Renal cortical epithelial cell (primary cell): ENCODE measurements at places on chromosomes 7 and 10. TPM values are rescaled to one million over a fixed set of nuclear protein-coding genes. Genes with fewer than 3 reads are reported as not detected.

DNA sequence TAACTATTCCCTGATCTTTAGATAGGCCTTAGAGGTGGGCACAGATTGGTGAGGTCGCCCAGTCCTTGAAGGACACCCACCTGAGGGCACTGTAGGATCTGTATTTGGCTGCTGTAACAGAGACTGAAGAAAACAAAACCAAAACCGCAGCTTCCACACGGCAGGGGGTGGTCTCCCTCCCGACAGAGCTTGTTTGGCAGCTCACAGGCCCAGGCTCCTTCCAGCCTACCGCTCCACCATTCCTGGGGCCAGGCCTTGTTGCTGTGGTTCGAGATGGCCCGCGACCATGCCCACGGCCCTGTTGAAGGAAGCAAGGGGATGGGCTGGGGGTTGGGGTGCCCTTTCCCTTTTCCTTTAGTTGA is 30.4 kb downstream of the ZNF783 start:
- no peak for DNase-seq

ZNF365 gene
- total RNA-seq: 6.7 and 8.2 TPM in 2 replicates

DNA sequence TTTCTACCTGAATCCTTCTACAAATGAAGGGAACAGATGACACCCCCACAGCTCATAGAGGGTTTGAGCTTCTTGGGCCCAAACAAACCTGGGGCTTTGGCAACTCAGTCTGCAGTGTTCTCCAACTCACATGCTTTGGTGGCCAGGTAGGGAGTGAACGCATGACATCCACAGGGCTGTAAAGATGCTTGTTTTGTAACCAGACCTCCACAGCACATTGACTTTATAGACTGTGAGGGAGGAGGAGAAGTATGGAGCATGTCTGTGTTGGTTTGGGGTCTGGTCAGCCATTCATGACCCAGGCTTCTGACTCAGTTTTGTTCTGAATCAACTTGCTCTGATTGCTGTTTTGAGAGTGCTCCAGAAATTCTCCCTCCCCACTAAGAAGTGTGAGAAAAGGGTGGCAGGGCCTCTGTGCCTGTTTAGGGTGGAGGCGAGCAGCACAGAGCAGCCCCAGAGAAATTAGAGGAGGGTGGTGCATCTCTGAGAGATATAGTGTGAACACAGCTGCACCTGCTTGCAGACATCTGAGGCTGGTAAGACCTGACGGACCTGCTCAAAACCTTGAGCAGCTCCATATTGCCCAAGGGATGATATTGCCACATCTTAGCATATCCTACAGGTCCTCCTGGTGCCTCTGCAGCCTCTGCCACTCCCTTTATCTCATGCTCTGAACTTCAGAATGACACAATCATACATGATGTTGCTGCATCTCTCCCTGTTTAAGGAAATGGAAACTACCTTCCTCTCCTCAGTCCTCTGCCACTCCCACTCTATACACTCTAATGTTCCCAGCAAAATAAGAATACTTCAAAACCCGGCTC is 287.7 kb downstream of the ABCA13 start:
- DNase-seq: no peak

GRCh38 chr7:157576415-157576814 is 239.6 kb downstream of the DNAJB6 start:
- no peak for DNase-seq

MYO1G gene
- not detected in 2 replicates for total RNA-seq

CROT gene
- total RNA-seq: 17.0 and 34.1 TPM in 2 replicates

DNA sequence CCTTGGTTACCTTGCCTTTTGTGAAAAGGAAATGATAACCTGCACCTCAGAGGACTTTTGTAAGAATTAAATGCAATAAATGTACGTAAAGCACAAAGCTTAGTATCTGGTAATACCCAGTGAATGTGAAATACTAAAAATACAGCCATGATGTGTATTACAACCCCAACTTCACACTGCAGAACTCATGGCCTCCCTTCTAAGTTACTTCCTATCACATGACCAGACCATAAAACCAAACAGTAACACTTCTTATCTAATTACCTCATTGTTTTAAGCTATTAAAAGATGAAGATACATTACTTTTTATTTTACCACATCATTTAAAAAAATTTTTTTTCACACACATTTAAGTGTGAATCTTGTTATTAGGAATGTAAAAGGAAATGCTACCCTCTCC is 29.0 kb downstream of the VPS41 start:
- DNase-seq: no peak

PCBD1 gene
- 59.2 and 77.8 TPM in 2 replicates for total RNA-seq

TUBAL3 gene
- 0.35 and 1.7 TPM in 2 replicates for total RNA-seq

SFRP4 gene
- total RNA-seq: 1.0 and 2.4 TPM in 2 replicates

MACROH2A2 gene
- total RNA-seq: 21.4 and 28.0 TPM in 2 replicates

GRCh38 chr7:97005183-97006054 is at the start of gene DLX6:
DLX6 (plus strand) TSS chr7:97005553; CDS start chr7:97005978, 425 bp downstream.
- no peak for DNase-seq

- no peak for DNase-seq
Measured at GRCh38 chr7:11507929-11508328, 324.1 kb downstream of the THSD7A start.

DNA sequence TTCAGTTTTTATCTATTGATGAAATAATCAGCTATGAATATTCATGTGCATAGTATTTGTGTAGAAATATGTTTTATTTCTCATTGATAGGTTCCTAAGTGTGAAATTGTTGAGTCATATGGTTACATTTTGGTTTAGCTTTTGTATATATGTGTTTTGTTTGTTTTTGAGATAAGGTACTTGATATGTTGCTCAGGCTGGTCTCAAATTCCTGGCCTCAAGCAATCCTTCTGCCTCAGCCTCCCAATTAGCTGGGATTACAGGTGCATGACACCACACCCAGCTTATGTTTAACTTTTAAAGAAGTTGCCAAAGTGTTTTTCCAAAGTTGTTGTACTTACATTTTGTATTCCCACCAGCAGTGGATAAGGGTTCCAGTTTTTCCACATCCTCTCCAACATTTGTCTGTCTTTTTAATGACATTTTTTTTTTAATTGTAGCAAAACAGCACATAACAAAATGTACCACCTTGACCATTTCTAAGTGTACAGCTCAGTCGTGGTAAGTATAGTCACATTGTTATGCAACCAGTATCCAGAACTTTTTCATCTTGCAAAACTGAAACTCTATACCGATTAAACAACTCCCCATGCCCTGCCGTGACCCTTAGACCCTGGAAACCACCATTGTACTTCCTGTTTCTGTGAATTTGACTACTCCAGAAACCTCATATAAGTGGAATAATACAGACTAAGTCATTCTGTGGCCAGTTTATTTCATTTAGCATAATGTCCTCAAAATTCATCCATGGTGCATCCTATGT is 12.6 kb upstream of the UBE2D1 start:
- DNase-seq: peak; percentile 26

DNA sequence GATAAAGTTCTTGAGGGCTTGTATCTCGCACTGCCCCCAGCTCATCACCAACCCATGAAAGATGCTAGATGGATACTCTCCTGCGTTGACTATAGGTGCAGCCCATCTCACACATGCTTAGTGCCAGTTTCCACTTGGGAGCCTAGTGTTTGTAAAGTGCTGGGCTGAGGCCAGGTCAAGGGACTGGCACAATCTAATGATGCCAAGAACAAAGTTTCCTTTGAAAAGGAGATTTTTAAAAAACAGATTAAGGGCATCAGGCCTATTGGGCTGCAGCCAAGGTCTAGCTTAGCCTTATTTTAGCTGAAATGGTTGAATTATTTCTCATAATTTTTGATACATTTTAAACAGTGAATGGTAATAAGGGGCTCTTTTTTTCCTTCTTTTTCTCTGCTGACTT is 259.0 kb downstream of the ADRA2A start:
- no peak for DNase-seq

AKR1C8 gene
- 0.05 TPM in 1 of 2 replicates, not detected in the other for total RNA-seq

DNA sequence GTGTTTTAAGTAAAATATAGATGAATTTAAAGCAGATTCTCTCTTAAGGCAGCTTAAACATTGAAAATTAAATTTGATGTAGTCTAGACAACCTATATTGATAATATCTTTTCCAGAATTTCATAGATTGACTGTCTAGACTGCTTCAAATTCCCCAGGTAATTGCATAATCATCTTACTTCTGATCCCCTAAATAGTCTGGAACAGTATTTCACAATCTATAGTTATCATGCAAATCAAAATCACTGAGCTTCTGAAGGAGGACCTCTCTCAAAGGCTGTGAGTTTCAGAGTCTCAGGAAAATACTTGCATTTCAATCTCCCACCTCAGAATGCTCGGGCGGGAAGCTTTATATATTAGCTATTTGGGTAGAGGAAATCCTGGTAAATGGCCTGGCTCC is 87.3 kb downstream of the SEMA3A start:
- no peak for DNase-seq

GRCh38 chr7:18497082-18497481 is 1.5 kb downstream of the HDAC9 start:
- DNase-seq: no peak

DNA sequence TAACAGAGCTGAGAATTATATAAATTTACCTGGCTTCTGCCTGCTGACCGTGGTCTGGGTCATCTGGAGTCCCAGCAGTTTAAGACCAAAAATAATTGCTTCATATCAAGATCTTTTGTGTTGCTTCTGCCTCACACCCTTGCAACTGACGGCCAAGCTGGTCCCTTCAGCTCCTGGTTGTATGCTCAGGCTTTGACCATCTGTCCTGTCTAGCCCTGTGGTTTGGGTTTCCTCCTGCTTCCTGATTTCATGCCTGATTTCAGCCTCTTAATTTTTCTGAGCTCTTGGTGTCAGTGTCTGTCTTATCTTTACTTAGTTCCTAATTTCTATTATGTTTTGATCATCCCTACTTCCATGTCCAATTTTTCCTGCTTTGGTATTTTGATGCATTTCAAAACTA is 87.9 kb upstream of the PLXDC2 start:
- DNase-seq: no peak

IFIT1B gene
- total RNA-seq: not detected in 2 replicates

GRCh38 chr10:1406132-1406966 is 331.0 kb downstream of the ADARB2 start:
- DNase-seq: no peak

- no peak for DNase-seq
Measured at GRCh38 chr7:69147631-69148030, 450.6 kb upstream of the AUTS2 start.

DNA sequence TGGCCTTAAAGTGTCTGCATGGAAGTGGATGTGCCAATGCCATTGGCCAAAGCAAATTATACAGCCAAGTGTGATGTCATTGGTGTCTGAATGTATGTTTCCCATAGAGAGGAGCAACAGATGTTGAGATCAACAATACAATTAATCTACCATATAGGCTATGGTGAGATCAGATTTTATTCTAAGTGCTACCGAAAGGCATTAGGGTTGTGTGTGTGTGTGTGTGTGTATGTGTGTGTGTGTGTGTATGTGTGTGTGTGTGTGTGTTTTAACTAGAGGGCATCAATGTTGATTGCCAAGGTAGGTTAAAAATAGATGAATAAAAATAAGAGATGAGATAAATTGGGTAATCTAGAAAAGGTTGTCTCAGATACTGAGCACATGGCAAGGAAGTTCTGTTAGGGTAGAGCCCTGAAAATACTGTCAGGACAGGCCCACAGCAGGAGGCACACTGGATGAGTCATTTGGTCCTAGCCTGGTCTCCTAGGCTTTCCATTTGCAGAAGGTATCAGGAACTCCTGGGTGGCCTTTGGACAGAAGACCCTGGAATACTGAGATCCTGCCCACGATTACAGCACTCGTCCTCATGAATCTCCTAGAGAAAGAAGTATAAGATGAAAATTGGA is 446.0 kb upstream of the PODXL start:
- DNase-seq: no peak

DNA sequence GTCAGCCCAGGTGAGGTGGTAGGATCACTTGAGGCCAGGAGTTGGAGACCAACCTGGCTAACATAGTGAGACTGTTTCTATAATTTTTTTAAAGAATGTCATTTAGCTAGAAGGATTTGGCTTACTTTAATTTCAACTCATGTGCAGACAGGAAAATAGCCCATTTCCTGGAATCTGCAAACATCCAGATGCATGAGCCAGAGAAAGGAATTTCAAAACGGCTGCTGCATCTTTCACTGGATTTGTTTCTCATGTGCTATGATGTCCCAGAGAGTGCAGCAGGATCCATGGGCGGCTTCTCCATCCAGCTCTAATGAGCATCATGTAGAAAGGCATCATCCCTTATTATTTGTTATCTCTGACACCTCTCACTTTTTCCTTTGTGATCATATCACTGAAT is 149.3 kb downstream of the GALNT17 start:
- DNase-seq: no peak

PRRT4 gene
- 0.17 TPM in 1 of 2 replicates, not detected in the other for total RNA-seq

DNA sequence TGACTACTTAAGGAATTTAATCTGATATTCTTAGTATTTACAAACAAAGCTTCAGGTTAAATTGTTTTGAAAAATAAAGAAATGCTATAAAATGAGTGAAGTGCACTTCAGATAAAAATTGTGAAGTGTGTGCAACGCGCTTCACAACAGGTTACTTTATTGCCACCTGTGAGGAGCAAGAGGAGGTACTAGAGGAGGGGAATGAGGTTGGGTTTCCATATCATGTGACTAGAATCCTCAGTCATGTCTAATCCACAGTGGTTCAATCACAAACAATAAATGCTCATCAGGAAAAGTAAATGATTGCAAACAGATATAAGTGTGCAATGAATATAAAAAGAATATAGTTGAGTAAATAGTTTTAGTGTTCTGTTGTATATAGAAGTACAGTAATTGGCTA is 34.5 kb upstream of the CD36 start:
- DNase-seq: no peak

IRF5 gene
- total RNA-seq: 5.4 and 7.7 TPM in 2 replicates

KLF14 gene
- 0.05 TPM in 1 of 2 replicates, not detected in the other for total RNA-seq

TMEM178B gene
- total RNA-seq: 29.7 and 87.0 TPM in 2 replicates

GRCh38 chr10:24690961-24691512 is 32.6 kb downstream of the ARHGAP21 start:
- DNase-seq: no peak

DNA sequence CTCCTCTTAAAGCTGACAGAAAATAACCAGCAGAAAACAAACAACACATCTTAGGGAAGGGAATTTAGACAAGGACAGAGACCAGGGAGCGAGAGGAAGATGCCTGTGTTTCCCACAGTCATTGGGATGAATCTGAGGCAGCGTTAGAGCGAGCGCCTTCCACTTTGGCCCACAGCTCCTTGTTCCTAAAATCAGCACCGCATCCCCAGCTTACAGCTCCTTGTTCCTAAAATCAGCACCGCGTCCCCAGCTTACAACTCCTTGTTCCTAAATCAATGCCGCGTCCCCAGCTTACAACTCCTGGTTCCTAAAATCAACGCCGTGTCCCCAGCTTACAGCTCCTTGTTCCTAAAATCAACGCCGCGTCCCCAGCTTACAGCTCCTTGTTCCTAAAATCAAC is 593.3 kb downstream of the PTPRN2 start:
- DNase-seq: no peak
